ENCODE measurements at places on chromosomes 4 and X.
A peak's percentile ranks its signal among the peaks of the same experiment; 100 is the strongest.

GRCh38 chr4:42216664-42217063 is 64.2 kb upstream of the BEND4 start:
- DNase-seq = no peak

- DNase-seq = no peak
These were observed 59.2 kb upstream of the CD99 start for GRCh38 chrX:2631743-2632532.

GRCh38 chr4:185128272-185129119 is 14.6 kb upstream of the SLC25A4 start:
- DNase-seq = no peak

DNA sequence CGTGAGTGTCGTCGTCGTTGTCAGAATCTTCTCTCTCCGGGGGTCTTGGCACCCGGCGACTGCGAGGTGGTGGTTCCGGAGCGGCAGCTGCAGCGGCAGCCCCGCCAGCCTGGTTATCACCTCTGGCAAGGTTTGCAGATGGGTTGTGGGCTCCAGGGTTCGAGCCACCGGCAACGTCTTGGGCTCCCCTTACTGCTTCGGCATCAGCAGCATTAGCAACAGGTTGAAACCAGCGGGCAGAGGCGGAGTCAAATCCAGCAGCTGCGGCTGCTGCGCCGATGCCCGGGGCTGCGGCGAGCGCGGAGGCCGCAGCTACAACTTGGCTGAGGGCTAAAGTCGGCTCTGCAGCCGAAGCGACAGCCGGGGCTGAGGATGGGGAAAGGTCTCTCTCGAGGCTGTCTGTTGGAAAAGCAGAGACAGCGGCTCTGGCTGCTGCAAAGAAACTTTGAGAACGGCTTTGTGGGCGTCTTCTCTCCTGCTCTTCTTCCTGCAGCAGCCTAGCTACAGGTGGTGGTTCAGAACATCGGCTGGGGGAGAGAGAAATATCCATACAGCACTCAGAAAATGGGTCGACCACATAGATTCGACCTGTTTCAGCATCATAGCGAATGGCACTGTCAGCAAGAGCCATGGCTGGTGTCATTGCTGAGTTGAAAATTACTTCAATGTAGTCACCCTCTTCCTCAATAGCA is 3.6 kb downstream of the IRS4 start:
- no peak for DNase-seq

GRCh38 chr4:7027284-7027683 is 15.9 kb upstream of the TADA2B start:
- no peak for DNase-seq

DNA sequence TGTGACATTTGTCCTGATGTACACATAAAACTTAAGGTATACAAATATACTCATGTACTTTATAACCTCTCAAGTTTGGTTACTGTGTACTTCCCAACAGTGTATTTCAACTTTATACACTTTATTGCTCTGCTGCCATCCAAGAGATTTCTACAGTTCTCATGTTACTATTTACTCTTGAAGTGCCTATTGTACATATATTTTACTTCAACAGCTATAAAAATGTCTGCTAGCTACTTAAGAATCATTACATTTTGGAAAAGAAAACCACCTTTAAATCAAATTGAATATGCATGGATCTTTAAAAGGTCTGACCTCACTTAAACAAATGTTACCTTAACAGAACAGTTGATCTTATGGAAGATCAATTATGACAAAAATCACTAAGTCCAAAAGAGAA is 1056.4 kb downstream of the ADGRL3 start:
- DNase-seq = no peak

GRCh38 chr4:3304831-3305609 is 12.2 kb downstream of the RGS12 start:
- no peak for DNase-seq

- DNase-seq = peak; percentile 57
These were observed 9.5 kb downstream of the ETFDH start for GRCh38 chr4:158681629-158682028.

DNA sequence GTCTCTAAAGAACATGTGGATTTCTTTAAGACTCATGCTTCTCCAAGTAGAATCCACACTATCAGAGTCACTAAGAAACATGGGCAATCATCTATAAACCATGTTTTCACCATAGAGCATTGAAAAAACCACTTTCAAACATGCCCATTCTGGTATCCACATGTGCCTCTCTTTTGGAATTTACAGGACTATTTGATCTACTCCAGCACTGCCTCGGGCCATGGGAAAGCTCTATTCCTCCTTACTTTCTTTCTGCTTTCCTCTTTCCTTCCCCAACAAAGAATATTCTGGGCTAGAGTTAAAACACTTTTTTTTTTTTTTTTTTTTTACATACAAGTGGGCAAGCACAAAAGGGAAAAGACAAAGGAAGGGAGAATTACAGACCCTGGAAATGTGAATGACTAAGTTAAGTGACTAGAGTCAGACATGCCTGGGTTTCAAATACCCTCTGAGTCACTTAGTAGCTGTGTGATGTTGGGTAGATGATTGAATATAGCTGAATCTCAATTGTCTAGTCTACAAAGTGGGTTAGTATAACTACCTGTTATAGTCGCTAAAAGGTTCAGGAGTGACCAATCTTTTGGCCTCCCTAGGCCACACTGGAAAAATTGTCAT is 847.7 kb upstream of the INTU start:
- DNase-seq = no peak

GRCh38 chrX:64204252-64204651 is 1.3 kb downstream of the AMER1 start:
- no peak for DNase-seq

- no peak for DNase-seq
These were observed 47.6 kb downstream of the CNOT6L start for GRCh38 chr4:77771566-77771965.

- no peak for DNase-seq
These were observed 14.6 kb upstream of the ZNF630 start for GRCh38 chrX:48086082-48086481.

GRCh38 chr4:133921280-133922195 is 280.1 kb downstream of the PABPC4L start:
- DNase-seq = no peak

DNA sequence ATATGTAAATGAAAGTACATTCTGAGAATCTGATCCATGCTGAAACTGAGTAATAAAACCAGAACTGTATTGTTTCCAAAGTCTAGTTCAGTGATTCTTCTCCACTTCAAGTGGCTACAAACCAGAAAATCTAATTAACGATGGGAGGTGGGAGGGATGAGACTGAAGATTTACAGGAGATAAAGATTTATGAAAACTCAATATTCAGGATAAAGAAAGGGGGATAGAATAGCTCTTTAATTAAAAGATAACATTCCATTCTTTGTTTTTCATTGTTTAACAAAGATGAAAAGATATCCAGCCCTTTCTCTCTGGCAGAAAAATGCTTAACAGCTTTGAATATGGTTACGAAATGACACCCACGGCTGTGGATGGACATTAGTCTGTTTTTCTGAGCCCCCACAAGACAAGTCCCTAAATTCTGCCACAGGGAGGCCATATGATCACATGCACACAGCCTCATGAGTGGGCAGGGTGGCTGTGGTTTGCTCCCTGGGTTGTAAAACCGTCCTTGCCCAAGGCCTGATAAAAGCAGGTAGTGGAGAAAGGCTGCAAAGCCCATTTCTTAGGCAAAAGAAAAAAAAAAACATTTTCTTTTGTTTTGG is 36.4 kb downstream of the TMEM150C start:
- DNase-seq = no peak

DNA sequence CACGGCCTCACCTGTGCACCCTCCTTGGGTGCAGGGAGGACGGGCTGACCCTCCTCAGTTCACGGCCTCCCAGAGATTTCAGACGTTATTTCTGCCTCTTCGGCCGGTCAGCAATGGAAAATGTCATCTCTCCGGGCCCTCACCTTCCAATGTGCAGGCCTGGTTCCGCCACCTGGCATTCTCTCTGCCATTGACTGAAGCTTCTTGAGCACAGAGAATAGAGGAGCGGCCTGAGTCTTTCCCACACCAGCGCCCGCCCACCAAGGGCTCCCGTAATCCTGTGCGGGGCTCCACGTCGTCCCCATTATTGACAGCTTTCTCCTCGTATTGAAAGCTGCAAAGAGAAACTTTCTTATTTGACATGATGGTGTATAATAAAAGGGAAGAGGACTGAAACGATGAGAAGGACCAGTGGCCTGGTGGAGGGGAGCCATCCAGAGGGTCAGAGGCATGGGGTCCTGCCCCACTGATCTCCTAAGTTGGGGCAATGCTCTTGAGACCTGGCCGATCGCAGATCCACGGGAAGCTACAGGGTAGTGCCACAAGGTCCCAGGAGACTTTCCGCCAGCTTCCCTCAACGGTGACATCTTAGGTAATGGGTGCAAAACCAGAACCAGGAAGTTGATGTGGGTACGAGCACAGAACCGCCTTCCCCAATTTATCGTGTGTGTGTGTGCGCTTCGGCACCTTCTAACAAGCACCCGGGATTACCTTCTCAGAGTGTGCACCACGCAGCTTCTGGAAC is 20.6 kb downstream of the HTRA3 start:
- no peak for DNase-seq

- DNase-seq = peak; percentile 3
These were observed 64.4 kb upstream of the ENPEP start for GRCh38 chr4:110411574-110412011.

DNA sequence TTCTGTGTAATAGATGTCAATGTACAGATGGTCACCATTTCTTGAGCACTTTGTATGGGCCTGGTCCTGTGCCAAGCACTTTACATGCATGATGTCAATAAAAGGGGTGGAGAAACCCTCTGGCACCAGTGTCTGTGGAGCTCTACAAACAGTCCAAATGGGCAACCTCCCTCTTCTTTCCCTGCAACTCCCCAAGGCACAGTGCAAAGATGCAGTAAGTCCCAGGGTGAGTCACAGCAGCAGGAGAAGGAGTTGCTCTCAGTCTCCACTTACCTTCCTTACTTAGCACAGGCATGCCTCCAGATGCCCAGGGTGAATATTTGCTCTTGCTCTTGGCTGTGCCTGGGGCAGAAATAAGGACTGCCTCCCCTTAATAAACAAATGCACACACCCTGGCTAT is 4.3 kb downstream of the OCIAD2 start:
- DNase-seq = no peak

DNA sequence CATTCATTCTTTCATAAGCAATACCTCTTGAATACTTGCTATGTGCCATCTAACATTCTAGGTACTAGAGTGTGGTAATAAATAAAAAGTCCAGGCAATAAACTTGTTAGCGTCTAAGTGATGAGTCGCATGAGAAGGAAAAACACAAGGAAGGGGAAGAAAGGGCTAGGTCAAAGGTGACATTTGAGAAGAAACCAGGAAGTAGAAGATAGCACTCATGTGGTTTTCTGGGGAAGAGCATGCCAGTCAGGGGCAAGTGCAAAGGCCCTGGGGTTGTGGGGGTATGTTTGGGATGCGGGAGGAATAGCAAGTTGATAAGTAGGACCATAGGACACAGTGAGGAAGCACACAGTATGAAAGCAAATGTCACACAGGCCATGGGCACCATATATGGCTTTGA is 157.0 kb downstream of the TSPAN5 start:
- DNase-seq = no peak

- no peak for DNase-seq
These were observed 27.4 kb downstream of the HOPX start for GRCh38 chr4:56653461-56654237.

GRCh38 chr4:128601991-128602695 is 207.4 kb upstream of the JADE1 start:
- no peak for DNase-seq

GRCh38 chr4:139027776-139028175 is 12.2 kb downstream of the NOCT start:
- DNase-seq = no peak

DNA sequence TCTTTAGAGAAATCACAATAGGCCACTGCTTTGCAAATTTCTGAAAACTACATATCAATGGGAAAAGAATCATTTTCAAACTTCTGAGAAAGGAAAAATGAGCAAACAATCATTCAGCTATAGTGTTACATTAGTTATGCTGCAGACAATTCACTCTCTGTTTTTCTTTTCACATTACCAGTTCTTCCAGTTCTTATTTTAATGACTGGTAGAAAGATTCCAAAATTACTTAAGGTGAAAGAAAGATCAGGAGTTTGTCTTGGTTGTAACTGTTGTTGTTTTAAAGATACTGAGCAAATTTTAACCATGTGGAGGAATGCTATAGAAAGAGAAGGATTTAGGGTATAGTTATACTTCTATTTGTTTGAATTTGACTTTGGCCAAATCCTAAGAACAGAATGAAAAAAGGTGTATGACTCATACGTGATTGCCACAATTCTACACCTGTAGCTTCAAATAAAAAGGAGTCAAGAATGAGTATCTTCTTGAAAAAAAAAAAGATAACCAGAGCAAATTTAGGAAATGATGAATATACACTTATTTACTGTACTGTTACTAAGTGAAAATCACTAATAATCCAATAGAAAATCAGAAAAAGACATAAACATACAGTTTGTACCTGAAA is 21.0 kb upstream of the RASGEF1B start:
- DNase-seq = no peak

DNA sequence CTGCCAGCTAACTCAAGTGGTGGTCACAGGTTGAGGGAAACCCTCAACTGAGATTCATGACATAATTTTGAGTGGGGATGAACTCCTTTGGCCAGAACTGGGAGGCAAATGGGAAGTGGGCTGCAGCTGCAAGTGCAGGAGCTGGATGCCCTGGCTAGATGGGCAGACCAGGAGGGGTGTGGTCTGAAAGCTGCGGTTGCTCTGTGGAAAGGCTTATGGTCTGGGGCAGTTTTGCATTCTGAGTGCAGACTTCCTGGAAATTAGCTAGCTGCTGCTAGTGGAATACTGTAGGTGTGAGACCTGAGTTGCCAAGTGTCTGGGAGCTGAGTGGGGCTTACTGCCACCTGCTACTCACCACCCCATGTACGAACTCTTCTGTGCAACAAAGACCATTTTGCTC is 52.1 kb upstream of the NAP1L2 start:
- no peak for DNase-seq

- DNase-seq = peak; percentile 35
These were observed 34.1 kb downstream of the SPINK2 start for GRCh38 chr4:56787380-56787779.

DNA sequence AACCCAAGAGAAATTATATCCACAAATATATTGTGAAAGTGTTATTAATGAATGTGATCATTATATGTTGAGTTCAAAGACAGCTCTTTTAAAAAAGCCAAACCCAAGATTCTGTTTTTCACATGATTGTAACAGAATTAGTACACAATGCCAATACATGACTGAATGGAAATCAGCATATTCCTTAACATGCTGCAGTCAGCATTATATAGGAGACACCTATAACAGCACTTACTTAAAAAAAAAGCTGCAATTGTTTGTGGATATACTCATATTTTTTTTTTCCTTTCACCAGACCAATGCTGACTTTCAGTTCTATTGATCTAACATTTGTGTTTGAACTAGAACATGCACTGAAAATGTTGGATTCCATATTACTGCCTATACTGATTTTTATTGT is 165.2 kb downstream of the CCSER1 start:
- no peak for DNase-seq

DNA sequence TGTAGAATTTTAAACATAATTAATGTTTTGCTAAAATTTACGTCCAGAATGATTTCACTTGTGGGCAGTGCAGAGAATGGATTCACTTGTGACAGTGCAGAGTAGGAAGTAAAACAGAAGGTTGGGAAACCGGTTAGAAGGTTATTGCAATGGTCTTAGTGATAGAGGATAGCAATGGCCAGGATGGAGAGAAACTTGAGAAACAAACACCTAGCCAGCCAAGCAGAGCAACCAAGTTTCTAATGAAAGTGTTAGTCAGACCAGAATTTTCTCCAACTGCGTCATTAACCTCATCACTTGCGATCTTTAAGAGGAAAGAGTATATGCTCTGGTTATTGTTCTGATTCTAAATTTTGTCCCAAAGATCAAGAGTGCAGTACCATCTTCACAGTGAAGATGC is 50.0 kb upstream of the TBC1D9 start:
- no peak for DNase-seq

- DNase-seq = no peak
These were observed 144.4 kb upstream of the GALNT7 start for GRCh38 chr4:173024203-173024602.

All from NCI-H2081 (cell line).